Brain pericyte (primary cell): ENCODE measurements at places on chromosomes 2 and 18.

DNA sequence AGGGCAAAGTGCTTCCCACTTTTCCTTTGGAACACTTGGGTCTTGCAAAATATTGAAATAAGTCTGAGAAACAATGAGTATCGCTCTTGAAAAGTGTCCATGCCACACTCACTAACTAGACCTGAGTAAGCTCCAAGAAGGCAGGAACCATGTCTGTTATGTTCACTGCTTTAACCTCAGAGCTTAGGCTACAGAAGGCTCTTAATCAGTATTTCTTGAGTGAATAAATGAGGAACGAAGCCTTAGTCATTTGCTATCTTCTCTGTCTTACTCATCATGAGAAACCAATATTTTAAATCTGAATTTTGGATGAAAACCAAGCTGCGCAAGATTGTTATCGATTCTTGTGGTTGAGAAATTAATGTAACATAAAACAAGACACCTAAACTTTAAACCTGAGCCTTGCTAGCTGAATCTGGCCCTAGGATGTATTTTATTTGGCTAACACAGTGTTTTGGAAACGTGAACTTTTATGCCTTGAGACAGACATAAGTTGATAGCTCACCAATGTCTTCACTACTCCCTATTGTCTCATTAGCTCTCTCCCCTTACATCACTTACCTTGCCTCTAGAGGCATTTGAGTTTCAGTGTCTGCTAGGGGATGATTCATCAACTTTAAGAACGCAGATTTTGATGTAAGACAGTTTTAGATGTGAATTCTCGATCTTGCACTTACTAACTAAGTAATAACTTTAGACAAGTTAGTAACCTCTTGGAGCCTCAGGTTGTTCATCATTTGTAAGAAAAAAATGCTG lies 392.8 kb upstream of the MEIS1 start:
- DNase-seq: no peak

DNA sequence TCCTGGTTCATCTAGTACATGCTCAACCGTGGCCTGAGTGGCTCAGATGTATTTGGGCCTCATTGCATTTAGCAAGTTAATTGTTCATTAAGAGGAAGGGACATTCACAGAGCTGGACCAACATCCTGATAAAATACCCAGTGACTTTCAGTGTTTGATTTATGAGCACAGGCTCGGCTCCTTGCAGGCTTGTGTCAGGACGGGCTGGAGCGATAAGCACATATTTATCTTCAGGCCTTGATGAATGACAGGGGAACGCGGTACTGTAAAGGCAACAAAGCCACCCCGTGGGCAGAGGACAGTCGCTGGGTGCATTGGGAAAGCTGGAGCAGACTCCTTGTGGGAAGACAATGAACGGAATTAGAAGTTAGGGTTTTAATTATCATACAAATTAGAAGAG lies 548.6 kb upstream of the HS6ST1 start:
- no peak for DNase-seq

DNA sequence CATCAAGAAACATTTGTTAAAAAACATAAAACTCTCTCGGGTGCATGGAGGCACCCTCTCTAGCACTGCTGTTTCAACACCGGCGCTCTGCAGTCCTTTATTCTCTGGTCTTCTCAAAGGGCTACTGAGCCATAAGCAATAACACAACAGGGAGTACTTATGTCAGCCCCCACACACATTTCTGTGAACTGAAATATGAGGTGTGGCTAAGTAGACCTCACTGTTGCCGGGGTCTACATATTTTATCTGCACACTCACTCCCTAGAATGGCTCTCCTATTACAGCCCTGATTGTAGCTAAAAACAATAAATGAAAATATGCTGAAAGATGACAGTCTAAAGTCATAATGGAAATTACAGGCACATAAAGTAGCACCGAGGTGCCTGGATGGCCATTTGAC lies 235.1 kb downstream of the GRB14 start:
- no peak for DNase-seq

- DNase-seq: no peak
These were observed 3.6 kb downstream of the VIL1 start for GRCh38 chr2:218422403-218423086.

GRCh38 chr2:236242057-236242495 lies 22.1 kb downstream of the ASB18 start:
- no peak for DNase-seq

- no peak for DNase-seq
These were observed 148.2 kb downstream of the PHLPP1 start for GRCh38 chr18:62863579-62864001.

- no peak for DNase-seq
These were observed 169.6 kb downstream of the DLGAP1 start for GRCh38 chr18:4285525-4285924.

GRCh38 chr2:125730921-125731320 lies 925.0 kb upstream of the GYPC start:
- DNase-seq: no peak

GRCh38 chr2:145431181-145431951 lies 911.4 kb upstream of the ZEB2 start:
- DNase-seq: no peak

- DNase-seq: no peak
These were observed 68.4 kb downstream of the TANK start for GRCh38 chr2:161228511-161229240.

DNA sequence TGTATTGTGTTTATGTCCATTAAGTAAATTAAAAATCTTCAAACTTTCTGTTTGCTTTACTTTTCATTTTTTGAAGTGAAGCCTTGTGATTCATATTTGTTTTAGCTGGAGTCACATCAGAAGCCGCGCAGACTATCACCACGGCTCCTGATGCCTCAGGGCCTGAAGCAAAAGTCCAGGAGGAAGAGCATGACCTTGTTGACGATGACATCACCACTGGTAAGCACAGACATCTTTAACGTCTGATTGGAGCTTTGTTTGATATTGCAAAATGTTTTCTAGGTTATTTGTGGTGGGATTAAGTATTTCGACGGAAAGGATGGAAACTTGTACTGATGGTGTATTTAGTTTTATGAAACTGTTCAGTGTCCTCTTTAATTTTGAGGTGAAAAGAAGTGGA lies 164.8 kb downstream of the WDR7 start:
- no peak for DNase-seq

DNA sequence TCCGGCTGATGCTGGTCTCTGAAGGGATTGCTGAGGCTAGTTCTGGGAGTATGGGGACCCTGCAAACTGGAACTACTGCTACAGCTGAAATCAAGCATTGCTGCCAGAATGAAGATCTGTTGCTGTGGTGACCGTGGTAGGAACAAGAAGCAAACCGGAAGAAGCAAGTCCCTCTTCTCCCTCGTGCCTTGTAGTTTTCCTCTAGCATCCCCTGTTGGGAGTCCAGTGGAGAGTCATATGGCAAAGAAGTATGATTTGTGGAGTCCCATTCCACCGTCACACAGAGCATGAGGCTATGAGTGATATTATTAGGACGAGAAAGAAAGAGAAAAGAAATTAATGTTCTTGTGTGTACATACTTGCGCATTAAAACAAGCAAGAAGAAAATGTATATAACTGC lies 138.8 kb upstream of the SP5 start:
- no peak for DNase-seq

GRCh38 chr2:239202343-239202742 lies 198.5 kb downstream of the HDAC4 start:
- no peak for DNase-seq

DNA sequence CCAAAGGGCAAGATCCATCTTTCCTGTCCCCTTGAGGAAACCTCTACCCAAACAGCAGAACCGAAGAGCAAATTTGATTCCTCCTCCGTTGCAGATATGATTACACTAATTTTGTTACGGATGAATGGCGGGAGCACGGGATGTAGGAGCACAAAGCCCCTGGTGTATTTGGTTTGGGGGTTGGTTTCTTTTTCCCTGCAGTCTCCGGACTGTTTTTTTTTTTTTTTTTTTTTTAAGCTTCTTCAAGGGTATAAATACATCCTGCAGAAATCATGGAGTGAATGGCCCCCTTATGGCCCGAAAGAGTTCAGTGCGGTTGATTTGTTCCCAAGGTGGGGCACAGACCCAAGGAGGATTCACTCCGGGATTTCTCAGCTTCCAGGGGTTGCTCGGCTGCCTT lies 135.3 kb upstream of the SH3BP4 start:
- no peak for DNase-seq

- DNase-seq: peak; percentile 48
These were observed 1.1 kb upstream of the ZBTB7C start for GRCh38 chr18:48410095-48410920.

GRCh38 chr18:371609-371982 lies 103.7 kb upstream of the THOC1 start:
- DNase-seq: no peak
